ENCODE measurements at places on chromosomes 5 and 9.

DNA sequence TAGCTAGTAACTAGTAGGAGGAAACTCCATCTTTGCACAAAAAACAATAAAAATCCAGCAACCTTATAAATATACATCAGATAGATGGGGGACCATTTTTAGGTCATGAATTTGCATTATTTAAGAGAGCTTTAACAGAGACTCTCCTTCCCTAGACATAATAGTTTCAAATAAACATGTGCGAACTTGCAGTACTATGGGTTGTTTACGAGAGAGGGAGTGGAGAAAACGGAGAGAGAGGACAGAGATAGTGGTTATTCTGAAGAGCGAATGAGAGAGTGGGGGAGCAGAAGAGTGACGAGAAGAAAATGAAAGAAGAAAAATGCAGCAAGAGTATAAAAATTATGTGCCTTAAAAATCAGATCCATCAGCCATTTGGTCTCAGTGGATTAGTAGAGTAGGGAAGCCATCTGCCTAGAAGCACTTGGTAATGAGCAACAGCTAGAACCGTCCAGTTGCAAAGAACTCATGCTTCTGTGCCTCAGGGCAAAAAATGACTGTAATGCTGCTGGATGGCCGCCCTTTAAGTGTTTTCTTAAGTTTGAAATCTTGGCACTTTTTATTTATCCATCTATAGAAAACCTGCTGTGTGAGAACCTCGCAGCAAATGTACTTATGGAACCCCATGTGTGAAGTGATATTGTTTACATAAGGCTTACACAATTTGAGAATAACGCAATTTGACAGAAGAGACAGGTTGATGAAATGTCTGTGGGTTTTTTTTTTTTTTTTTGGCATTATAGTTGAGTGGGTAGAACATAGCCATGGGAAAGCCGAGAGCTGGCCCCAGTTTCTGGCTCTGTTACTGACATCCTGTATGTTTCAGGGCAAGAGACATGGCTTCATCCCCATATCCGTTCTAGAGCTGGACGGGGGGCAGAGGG, 95.6 kb upstream of the ZNF608 start:
- DNase-seq, result no peak

DNA sequence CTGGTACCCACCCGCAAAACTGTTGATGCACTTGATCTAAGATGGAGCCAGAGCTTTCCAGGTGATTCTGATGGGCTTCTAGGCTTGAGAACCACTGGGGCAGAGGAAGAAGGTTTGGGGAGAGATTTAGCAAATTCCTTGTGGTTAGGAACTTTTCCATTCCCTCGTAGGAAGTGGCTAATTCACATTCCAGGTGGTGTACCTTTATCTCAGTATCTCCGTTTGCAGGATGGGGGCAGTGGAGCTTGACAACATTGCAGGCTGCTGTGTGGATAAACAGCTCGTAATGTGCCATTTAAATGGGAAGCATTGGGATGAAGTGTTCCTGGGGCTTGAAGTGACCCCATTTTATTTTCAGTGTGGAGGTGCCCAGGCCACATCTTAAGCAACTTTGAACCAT, 172.9 kb upstream of the IL12B start:
- DNase-seq, result no peak

- DNase-seq, result no peak
Observed at GRCh38 chr9:121581786-121582600, 69.4 kb upstream of the DAB2IP start.

- DNase-seq, result no peak
Observed at GRCh38 chr9:69076550-69076949, 41.0 kb downstream of the FXN start.

DNA sequence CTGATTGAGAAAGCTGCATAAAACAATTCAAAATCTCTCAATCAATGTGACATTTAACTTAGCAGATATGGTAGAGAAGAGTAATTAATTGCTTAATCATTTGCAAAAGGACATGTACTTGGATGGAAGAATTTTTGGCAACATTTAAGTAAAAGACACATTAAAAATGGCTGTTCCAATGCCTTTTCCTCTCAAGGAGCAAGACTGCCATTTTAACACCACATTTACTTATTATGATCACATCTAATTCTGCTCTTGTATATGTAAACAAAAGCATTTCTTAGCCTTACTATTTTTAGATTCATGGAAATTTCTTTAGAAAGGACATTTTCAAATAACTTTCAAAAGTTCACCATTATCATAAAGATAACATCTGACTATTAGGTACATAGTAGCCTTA, 360.0 kb downstream of the HINT1 start:
- DNase-seq, result no peak

GRCh38 chr5:149471406-149472183, 79.6 kb downstream of the CSNK1A1 start:
- DNase-seq, result no peak

- no peak for DNase-seq
Observed at GRCh38 chr9:36855448-36856315, 178.4 kb downstream of the PAX5 start.

DNA sequence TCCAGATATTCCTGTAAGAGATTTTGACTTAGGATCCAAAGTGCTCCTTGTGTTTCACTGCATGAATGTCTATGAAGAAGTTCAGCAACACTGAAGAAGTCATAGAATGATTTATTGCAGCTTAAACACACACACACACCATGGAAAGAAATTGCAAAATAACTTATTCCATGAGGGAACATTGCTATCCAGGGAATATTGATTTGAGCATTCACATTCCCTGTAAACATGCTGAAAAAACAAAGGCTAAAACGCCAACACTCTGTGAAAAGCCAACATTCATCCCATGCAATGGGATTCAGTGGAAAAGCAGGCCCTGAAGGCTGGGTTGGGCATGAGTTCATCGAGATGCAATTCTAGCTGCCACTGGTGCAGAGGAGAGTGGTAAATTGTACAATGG, 109.6 kb upstream of the CXCL14 start:
- no peak for DNase-seq

GRCh38 chr5:72456391-72457074, 50.7 kb downstream of the ZNF366 start:
- DNase-seq, result no peak

DNA sequence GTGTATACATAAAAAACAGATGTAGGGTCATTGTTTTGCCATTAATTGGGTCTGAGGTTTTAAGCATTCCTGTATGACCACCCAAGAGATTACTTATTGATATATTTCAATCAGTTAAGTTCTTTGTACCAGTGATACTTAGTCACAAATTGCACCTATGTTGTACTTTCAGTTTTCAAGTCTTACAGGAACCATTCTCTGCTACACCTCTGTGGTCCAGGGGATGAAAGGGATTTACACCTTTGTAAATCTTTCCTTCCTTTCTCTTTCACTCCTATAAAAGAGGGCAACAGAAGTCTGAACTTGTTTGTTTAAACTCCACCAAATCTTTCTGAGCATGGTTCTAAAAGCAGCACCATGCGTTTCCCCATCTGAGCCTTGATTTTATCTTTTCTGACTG, 86.1 kb downstream of the DEPDC1B start:
- no peak for DNase-seq

DNA sequence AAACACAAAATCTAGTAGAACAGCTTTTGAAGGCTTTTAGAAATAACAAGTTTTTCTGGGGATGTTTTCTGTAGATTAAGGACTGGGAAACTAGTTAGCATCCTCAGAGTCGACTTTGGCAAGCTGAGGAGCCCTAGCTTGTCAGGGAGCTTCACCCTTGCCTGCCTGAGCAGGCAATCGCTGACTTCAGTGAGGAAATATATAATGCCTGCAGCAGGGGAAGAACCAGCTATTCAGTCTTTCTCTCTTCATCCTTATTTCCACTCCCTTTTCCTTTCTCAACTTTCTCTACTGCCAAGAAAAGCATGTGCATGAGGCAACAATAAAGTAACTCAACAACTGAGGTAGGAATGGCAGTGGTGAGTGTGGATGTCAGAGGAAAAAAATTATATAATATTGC, 54.7 kb downstream of the PLK2 start:
- DNase-seq, result no peak

DNA sequence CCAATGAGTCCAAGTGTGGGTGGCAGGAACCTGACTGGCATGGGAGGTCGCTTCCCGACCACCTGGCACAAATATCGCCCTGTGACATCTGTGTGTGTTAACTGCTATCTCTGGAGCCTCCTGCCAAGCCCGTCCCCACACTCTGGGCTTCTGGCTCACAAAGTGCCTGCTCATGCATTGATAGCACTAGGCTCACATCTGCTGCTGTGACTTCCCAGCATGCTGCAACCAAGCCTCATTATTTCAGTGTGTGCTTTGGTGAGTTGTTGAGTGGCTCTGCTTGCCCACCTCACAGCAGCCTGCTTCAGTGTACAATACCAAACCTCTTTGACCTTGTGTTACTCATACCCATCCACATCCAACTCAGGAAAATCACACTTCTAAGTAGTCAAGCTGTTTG, 139.8 kb downstream of the APBA1 start:
- DNase-seq, result peak; percentile 7

GRCh38 chr5:159953609-159954008, 37.3 kb downstream of the ADRA1B start:
- no peak for DNase-seq

DNA sequence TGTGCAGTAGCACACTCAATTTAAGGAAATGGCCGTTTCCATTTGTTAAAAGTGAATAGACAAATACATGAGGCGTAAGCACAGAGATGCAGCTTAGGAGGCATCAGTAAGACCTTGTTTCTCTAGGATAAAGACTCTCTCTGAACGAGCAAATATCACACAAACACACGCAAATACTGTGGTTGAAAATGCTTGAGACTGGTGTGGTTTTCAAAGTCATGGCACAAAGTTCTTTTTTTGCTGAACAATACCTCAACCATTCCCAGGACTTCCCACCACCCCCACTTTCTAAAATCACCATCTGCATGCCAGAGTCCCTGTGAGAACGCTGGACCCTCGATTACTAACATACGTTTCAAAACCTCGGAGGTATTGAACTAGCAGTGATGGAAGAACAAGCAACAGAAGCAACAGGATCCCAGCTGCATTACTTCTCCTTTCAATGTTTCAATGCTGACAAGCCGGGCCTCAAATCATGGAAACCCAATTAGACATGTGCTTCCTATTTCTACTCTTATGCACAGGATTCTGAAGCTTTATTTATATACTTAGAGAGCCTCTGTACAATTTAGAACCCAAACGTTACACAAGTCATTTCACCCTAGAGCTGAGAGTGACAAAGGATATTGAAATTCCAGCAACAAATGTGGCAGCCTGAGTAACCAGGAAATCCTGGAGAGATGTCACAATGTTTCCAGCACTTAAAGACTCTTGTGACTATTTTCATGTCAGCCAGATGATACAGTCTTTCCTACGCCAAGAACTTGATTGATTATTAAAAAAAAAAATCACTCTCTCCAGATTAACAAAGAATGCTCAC, 63.9 kb downstream of the CDC14B start:
- no peak for DNase-seq

GRCh38 chr5:161094411-161094810, 242.4 kb upstream of the ATP10B start:
- DNase-seq, result no peak

DNA sequence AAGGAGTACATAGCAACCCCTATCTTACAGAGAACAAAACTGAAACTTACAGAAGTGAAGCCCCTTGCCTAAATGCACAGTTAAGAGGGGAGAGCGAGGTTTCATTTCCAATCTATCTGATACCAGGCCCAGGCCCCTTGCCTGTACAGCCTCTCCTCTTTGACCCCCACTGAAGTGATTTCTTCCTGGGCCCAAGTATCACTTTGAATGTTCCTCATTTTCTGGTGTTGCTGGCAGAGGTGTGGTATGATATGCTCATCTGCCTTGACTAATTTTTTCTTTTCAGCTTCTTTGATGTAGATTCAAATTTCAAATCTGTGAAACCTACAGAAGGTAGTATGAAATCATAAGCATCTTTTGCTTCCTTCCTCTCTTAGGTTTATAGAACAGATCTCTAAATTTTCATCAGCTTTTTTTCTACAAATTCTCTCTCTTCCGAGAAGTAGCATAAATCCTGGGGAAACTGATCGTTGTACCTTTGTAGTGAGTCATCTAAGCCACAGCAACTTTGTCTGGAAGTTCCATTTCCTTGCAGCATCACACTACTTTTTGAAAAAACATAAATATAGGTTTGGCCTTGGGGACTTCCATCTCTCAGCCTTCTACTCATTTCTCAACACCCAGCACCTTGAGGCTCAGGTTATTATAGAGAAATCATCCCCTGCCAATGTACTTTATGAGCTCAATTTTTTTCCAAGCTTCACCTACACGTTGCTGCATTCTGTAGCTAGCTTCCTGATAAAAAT, 402.4 kb upstream of the PTGER4 start:
- DNase-seq, result no peak

DNA sequence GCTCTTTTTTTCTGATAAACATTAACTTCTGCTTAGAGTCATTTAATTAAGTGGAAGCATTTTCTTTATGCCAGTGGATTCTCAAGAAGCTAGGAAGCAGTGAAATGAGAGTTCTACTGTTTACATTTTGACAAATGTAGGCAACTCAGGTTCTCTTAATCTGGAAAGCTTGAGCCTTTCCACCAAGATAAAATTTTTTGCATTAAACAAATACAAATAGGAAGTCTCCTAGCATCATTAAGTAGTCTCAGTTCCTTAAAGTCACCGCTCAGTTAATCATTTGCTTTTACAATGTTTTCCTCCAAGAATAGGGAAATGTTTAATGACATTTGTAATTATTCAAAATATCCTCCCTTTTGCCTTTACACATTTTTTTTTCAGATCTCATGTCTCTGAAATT, 290.4 kb upstream of the PDE4D start:
- no peak for DNase-seq

GRCh38 chr5:161064781-161065180, 212.8 kb upstream of the ATP10B start:
- no peak for DNase-seq

DNA sequence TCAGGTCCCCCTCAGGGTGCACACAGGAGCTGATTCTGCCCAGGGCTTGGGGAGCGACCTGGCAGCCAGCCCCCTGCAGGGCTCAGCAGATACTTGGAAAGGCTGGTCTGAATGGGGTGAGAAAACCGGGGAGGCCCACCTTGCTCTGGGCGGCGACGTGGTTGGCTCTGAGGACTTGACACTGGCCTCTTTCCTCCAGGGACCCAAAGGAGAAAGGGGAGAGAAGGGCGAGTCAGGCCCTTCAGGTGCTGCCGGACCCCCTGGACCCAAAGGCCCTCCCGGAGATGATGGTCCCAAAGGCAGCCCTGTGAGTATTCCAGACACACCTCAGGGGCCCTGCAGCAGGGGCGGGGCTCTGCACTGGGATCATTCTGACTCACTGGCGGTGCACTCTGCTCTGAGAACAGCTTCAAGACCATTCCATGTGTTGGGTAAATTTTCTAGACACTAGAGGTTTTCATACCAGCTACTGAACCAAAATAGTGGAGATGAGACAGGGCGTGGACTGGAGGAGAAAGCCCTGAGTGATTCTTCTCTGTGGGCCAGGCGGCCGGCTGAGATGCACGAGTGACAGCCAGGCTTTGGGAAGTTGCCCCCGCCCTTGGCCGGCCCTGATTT, 65.9 kb upstream of the FCN2 start:
- DNase-seq, result no peak

GRCh38 chr5:15320871-15321270, 179.1 kb upstream of the FBXL7 start:
- no peak for DNase-seq

GRCh38 chr5:51047369-51047768, 335.9 kb upstream of the ISL1 start:
- no peak for DNase-seq

All from NCI-H1930 (cell line).